Hepatocyte (in vitro differentiated cells): ENCODE measurements at places on chromosomes 6 and 20.
A peak's percentile ranks its signal among the peaks of the same experiment; 100 is the strongest.

DNA sequence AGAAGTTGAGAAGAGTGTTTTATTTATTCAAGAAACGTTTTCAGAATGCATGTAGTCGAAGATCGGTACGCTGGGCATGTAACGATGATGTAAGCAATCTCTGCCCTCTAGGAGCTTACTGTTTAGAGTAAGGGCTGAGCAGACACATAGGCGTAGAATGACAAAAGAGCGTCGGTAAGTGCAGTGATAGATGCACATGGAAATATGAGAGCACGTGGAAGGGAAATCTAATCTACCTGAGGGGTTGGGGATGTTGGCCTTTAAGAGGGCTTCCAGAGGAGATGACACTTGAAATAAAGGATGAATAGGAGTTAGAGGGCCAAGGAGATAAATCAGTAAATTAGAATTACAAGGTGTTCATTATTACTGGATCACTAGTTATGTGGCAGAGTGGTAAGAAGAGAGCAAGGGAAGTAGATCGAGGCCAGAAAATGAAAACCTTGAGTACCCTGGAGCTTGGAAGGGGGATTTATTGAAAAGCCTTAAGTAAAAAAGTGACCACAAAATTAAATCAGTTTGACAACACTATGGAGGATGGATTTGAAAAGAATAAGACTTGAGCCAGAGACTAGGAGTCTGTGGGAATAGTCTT, 782 bp downstream of the TRMT11 start:
- DNase-seq = peak; percentile 45

DNA sequence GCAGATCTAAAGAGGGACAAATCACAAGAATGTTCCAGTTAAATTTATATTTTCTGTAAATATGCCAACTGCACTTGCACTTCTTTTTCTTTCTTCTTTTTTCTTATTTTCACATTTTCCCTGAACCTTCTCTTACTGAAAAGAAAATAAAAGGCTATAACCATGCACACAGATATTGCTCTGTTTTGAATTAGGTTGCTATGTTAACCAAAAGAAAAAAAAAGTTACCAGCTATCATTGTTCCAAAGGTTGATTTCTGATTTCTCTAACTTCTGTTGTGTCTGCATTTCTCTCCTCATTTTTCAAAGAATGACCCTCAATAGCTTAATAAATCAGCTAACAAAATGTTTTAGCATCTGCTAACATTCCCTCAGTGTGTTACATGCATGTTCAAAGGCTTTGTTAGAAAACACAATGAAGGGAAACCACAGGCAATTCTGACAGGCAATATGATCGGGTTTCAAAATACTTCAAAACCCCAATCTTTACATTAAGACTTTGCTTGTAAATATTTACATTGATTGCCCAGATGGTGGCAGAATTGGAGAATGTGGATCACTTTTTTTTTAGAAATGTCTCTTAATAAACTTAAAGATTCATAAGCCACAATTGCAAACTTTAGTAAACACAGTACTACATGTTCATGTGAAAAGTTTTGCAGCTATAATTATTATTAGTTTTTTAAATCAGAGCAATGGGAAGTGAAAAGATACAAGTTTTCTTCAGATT, 928.3 kb upstream of the FLRT3 start:
- DNase-seq = no peak

GRCh38 chr20:24674921-24675605, 205.6 kb downstream of the SYNDIG1 start:
- no peak for DNase-seq

- peak; percentile 58 for DNase-seq
Measured at GRCh38 chr20:38270869-38271605, 10.5 kb upstream of the KIAA1755 start.

GRCh38 chr6:373773-374724, 17.5 kb upstream of the IRF4 start:
- peak; percentile 56 for DNase-seq

DNA sequence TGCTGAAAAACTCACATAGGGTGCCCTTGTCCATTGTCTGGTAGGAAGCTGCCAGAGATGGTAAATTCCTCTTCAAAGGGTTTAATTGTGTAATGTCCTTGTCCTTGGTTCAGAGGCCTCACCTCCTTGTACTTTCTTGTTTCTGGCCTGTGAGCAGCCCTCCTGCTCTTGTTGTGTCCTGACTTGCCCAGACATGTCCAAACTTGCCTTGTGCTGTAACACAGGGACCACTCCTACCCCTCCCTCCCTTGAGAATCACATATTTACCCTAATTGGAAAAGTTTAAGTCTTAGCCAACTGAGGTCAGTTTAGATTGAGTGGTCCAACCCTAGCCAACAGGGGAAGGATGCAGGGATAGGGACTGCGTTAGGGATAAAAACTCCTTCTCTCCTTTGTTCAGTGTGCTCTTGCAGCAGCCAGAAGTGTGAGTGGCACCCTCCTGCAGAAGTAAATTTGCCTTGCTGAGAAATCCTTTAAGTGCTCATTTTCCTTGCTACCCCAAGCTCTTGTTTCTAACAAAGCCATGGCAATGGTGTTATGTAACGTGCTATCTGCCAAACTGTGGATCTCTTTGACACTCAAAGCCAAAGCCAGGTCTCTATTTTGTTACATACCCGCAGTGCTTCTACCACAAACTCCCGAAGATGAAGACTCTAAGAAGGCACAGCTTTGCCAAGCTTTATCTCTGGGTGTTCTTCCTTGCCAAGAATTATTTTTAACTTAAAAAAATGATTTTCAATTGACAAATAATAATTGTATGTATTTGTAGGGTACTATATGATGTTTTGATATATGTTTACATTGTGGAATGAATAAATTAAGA, 414.5 kb downstream of the ESR1 start:
- no peak for DNase-seq

DNA sequence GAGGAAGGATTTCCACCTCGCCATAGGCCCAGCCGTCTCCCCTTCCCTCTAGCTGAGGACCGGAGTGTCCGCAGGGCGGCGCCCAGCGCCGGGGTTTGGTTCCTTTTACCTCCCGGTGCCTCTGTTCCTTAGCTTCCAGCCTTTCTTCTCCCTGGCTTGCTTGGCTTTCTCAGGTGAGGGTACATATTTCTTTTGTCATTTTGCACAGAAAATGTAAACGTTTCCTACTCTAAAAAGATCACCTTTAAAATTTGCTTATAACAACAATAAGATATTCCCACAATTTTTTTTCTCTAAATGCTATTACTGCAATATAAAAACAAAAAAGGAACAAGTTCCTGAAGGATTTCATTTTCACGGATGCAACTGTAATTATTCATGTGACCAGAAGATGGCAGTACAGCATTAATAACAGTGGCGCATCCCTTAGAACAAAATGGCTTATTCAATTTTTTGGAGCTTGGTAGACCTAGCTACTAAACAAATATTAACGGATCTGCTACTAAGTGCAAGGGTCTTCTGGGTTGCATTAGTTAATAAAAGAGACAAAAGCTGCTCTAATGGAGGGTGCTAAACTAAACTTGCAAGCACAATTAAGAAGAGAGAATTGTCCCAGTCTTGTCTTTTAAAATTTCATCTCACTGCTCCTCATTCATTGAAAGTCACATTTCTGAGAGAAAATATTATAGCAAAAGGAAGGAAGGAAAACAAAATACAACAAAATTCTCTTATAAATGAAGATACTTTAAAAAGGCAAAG, 172.9 kb downstream of the ADGRG6 start:
- DNase-seq = peak; percentile 82

- no peak for DNase-seq
Measured at GRCh38 chr6:42748203-42748898, 2.4 kb upstream of the TBCC start.

GRCh38 chr6:72651174-72651573, 29.3 kb downstream of the KCNQ5 start:
- DNase-seq = no peak

DNA sequence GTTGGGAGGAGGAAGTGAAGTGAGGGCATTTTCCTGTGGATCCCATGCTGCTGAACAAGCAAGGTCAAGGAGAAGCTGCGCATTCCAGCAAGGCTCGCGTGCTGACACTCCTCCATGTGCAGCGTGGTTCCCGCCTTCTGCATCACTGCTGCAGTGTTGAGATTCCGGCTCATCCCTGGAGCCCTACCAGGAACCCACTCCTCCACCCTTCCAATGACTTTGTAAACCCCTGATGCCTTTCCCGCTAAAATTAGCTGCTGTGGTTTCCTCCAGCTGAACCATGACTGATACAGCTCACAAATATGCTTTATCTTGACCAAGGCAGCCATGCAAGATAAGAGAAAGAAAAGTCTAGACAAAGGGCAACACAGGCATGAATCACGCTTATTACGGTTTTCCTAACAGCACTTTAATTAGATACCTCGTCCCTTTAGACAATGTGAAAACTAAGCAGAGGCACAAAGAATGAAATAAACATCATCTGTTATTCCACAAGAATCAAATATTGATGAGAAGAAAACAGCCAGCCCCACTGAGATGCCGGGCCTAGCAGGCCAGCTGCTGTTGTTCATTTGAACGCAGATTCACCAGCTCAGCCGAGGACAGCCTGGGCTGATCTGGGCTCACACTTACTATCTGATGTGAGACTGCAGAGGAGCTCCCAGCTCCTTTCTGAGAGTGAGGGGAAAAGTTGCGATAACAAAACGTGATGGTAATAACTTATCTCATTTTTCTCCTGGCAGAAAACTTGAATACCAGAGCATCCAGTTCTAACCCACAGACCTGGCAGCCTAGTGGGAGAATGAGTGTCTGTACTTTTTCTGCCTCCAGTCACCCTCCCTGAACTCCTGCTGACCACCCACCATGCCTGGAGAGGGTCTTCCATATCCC, 14.2 kb upstream of the BNIP5 start:
- peak; percentile 71 for DNase-seq

GRCh38 chr6:130138116-130138908, 84.4 kb downstream of the SAMD3 start:
- DNase-seq = no peak

DNA sequence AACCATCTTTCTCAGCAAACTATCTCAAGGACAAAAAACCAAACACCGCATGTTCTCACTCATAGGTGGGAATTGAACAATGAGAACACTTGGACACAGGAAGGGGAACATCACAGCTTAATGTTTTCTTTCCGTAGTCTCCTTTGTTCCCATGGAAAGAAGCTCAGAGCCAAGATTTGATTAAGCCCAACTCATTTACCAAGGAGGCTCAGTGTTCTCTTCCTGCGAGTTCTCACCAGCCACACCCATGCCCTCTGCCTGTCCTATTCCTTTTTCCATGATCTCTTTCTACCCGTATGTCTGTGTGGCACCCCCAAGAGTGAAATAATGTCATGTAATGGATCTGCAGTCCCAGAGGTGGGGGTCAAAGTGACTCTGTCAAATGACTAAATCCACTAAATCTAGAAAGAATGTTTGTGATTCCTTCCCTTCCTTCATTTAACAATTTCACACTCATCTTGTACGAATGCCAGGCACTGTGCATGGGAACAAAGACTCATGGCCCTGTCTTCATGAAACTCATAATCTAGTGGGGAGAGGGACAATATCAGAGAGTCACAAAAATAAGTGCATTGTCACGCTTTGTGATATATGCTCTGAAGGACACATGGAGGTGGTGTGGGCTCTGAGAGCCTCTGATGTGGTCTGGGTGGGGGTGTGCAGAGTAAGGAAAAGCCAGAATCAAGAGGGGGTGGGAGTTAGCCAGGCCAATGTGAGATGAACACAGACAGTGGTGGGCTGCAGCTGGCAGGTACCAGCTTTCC, 292.1 kb downstream of the CDC5L start:
- DNase-seq = no peak

GRCh38 chr6:113122060-113122459, 735.1 kb upstream of the MARCKS start:
- peak; percentile 40 for DNase-seq

DNA sequence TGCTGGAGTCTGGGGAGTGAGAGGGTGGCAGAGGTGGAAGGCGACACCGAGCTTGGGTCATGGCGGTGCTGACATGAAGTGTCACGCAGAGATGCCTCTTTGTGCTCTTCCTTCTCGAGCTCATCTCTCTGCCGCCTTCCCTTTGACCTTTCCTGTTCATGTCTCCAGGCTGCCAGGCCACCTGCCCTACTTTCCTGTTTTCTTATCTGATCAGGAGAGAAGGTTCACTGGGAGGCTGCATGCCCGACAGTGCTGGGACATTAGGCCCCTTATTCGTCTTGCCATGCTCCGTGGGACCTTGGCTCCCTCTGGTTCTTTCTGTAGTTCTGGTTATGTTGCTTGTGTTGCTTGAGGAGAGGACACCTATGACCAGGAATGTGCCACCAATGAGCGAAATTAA, 33.2 kb downstream of the CST8 start:
- DNase-seq = no peak

GRCh38 chr6:49410564-49410963, 52.5 kb downstream of the MMUT start:
- DNase-seq = no peak

DNA sequence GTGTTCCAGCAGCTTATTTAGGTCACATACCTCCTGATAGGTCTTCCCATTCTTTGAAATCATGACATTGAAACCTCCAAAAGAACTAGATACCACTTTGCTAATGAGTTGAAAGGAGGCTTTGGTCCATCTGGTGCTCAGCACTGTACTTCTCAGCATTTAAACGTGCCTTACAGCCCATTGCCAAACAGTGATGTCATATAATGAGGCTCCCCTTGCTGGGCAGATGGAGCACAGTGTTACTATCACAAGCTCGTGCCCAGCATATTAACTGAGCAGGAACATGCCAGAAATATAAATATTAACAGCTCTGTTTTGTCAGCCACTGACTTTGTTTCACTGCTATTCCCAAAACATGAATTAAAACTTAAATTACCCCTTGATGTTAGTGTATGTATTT, 25.5 kb upstream of the MAPK13 start:
- DNase-seq = peak; percentile 31

DNA sequence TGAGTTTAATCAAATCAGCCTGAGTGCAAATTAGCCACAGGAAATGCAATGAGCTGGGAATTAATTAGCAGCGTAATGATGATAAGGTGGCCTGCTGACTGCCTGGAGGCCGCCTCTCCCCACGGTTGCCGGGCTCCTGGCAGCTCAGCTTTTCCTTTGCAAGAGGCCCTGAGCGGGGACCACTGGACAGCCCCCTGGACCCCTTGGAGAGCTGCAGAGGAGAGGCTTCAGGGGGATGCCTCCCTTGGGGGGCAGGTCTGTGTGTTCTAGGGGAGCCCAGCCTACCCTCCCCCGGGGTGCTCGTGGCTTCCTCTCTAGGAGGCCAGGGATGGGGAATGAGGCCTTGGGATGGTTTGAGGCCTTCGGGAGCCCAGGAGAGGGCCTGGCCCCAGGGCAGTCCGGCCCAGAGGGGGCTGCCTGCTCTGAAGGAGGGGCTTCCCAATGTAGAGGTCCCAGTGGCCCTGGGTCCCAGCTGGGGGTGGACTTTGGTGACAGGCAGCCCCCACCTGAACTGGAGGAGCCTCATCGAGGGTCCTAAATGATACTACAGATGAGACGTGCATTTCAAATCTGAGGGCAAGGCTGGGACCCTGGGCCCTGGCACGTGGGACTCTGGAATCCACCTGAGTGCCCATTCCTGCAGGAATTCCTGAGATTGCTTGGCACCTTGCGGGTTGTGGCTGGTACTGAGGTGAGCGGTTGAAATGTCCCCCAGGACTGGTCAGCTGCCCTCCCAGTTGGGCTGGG, 66.4 kb upstream of the BHLHE23 start:
- no peak for DNase-seq

- DNase-seq = peak; percentile 22
Measured at GRCh38 chr6:150770637-150771036, 94.9 kb upstream of the MTHFD1L start.
